ENCODE measurements at places on chromosomes 2 and 18. TPM values are rescaled to one million over a fixed set of nuclear protein-coding genes. Genes with fewer than 3 reads are reported as not detected.

TMEM247 gene
- not detected for total RNA-seq

BMP10 gene
- not detected for total RNA-seq

CXCR1 gene
- total RNA-seq, result not detected

WNT6 gene
- total RNA-seq, result 0.09 TPM

NPHP1 gene
- 6.9 TPM for total RNA-seq

SEC11C gene
- 10.8 TPM for total RNA-seq

CDK15 gene
- total RNA-seq, result 1.1 TPM

All from muscle of leg (tissue), 16 donors.